ENCODE measurements at places on chromosomes 12 and 14. TPM values are rescaled to one million over a fixed set of nuclear protein-coding genes. Genes with fewer than 3 reads are reported as not detected.

RASAL1 gene
- 1.1 TPM for total RNA-seq

TAS2R43 gene
- 2.1 TPM for total RNA-seq

WNT5B gene
- not detected for total RNA-seq

PPP4R4 gene
- 1.7 TPM for total RNA-seq

ANKRD33 gene
- not detected for total RNA-seq

RAPGEF3 gene
- 1.9 TPM for total RNA-seq

RESF1 gene
- total RNA-seq = 149 TPM

PLA2G1B gene
- total RNA-seq = not detected

GDF3 gene
- total RNA-seq = not detected

- DNase-seq = no peak
These were observed 55.9 kb upstream of the RERGL start for GRCh38 chr12:18145924-18146323.

GRCh38 chr14:38016497-38016896 is 191.2 kb upstream of the SSTR1 start:
- DNase-seq = no peak

GRCh38 chr14:66628636-66629035 is 120.7 kb downstream of the GPHN start:
- DNase-seq = no peak

GRCh38 chr12:51511546-51512260 is 79.3 kb upstream of the SCN8A start:
- no peak for DNase-seq

GRCh38 chr14:54693761-54694160 is 126.8 kb downstream of the SAMD4A start:
- DNase-seq = no peak

- no peak for DNase-seq
These were observed 103.4 kb downstream of the PLCZ1 start for GRCh38 chr12:18634382-18634781.

- no peak for DNase-seq
These were observed 12.6 kb upstream of the EDDM3A start for GRCh38 chr14:20732979-20733635.

GRCh38 chr14:63887899-63888298 is 35.1 kb downstream of the SYNE2 start:
- no peak for DNase-seq

DNA sequence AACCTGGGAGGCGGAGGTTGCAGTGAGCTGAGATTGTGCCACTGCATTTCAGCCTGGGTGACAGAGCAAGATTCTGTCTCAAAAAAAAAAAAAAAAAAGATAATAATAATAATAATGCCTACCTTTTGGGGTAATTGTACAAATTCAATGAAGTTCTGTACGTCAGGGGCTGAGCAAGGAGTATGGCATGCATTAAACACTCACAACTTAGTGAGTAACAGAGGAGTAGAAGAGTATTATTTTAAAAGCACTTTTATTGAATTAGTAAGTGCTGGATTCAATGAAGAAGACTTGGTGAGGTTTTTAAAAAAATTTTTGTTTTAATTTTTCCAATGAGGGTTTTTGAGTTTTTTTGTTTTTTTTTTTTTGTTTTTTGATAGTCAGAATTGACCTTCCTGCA is 783.6 kb upstream of the TBX3 start:
- no peak for DNase-seq

GRCh38 chr12:107903341-107904061 is 129.0 kb downstream of the ASCL4 start:
- no peak for DNase-seq

DNA sequence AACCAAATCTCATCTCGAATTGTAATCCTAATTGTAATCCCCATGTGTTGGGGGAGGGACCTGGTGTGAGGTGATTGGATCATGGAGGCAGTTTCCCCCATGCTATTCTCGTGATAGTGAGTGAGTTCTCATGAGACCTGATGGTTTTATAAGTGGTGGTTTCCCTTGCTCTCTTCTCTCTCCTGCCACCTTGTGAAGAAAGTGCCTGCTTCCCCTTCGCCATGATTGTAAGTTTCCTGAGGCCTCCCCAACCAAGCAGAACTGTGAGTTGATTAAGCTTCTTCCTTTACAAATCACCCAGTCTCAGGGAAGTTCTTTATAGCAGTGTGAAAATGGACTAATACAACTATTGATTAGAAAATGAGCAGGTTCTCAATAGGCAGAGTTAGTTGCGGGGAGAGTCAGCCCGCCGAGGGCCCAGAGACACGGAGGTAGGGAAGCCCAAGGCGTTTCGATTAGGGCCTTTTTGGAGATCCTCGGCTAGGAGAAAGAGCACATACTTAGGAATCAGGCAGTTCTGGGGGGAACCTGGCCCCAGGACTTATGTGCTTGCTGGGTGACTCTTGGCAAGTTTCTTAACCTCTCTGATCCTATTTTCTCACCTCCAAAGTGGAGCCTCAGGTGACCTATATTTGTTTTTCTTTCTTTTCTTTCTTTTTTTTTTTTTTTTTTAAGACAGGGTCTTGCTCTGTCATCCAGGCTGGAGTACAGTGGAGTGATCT is 65.7 kb downstream of the MVK start:
- no peak for DNase-seq

GRCh38 chr12:73486256-73486655 is 1051.4 kb upstream of the ATXN7L3B start:
- no peak for DNase-seq

DNA sequence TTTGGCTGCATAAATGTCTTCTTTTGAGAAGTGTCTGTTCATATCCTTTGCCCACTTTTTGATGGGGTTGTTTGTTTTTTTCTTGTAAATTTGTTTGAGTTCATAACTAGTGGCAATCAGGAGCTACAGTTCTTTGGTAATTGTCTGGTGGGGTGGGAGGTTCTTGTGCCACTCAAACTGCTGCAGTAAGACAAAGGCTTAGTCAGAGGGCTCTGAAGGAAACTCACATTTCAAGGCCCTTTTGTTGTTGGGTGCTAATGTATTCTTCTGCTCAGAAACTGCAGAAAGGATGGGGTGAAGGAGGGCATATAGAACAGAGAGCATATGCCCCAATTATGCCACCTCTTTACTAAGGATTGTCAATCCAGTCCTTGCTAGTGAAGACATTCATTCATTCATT is 21.9 kb downstream of the MYRFL start:
- DNase-seq = no peak

- DNase-seq = peak; percentile 26
These were observed 4.7 kb downstream of the MGP start for GRCh38 chr12:14880890-14881453.

DNA sequence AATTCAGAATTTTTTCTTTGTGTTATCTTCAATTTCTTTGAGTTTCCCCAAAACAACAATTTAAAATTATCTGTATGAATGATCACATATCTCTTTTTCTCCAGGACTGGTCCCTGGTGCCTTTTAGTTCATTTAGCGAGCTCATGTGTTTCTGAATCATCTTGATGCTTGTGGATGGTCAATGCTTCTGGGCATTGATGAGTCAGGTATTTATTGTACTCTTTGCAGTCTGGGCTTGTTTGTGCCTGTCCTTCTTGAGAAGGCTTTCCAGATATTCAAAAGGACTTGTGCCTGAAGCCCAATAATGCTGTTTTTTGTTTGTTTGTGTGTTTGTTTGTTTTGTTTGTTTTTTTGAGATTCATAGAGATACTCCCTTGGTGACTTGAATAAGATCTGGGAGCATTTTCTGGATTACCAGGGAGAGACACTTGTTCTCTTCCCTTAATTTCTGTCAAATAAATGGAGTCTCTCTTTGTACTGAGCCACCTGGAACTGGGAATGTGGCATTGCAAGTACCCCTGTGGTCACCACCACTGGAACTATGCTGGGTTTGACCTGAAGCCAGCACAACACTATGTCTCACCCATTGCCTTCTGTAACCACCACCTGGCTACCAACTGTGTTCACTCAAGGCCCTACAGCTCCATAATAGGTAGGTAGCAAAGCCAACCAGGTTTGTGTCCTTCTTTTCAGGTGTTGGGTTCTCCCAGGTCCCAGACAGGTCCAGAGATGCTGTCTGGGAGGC is 56.3 kb downstream of the SLC6A15 start:
- no peak for DNase-seq

GRCh38 chr12:119178544-119179334 is at the start of gene HSPB8:
Gene HSPB8, plus strand, starts transcription at chr12:119178931. Its CDS starts 382 bp downstream, at chr12:119179313.
- DNase-seq = no peak

DNA sequence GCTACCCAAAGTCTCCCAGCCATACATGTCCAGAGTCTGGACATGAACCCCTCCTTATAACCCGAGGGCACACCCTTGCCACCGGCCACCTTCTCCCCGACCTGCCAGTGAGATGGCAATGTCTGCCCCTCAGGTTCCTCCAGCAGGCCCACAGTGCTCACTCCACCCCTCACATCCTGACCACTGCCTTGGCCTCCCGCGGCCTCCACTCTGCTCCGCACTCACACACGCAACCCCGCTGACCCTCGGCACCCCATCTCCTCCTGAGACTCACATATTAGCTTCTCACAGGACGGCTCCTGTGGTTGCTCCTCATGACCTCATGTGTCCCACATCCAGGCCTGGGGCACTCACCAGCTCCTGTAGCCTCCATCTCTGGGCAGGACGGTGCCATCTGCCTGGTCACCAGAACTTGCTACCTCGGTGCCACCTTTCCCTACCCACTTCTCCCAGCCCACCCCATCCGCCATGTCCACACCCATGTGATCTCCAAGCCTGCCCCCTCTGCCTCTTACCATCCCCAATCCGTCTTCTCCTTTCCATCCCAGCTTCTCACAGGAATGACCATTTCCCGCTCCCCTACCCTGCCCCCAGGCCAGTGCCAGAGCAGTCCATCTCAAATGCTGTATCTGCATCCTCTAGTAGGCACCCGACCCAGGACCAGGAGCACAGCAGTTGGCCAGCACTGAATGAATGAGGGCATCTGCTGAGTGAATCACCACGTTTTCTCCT is 198.6 kb upstream of the DIO3 start:
- no peak for DNase-seq

DNA sequence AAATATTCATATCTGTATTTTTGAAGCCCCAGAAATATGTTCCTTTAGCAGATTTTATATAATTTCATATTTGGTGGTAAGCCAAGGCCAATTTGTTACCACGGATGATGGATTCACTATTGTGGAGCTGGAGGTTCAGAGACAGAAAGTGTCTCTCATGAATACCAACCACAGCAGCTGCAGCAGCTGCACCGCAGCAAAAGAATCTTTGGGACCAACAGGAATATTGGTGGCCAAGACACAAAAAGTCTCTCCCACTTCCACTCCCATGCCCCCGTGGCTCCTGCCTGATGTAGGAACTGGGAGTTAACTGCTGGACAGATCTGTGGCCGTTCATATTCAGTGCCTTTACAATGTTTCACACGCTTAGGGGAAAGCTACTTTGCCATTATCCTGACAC is 155.3 kb downstream of the ADAMTS20 start:
- DNase-seq = no peak

DNA sequence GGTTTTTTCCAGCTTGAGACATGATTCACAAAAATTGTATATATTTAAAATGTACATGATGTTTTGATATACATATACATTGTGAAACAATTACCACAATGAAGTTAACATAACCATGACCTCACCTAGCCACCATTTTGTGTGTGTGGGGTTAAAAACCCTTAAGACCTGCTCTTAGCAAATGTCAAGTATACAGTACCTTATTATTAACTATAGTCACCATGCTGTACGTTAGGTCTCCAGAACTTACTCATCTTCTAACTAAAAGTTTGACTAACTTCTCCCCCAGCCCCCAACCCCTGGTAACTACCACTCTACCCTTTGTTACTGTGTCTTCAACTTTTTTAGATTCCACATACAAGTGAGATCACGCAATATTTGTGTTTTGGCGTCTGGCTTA is 52.6 kb downstream of the EIF2S3B start:
- DNase-seq = no peak

GRCh38 chr14:72810201-72810600 is 83.7 kb downstream of the DPF3 start:
- peak; percentile 38 for DNase-seq

DNA sequence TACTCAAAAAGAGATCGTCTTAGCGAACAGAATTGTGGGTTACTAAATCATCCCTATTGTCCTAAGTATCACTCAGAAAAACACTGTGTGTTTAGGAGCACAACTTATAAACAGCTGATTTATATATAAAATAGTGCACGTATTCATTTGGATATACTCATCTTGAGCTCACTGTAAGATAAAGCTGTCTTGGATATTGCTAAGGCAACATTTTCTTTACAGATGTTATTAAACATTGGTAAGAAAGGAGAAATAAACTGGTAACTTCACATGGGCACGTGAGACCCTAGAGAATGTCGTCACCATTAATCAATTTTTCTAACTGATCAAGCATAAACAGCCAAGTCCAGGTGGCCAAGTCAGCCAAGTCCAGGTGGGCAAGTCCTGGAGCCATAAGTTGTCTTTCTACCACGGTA is 1.7 kb downstream of the PAWR start:
- no peak for DNase-seq

DNA sequence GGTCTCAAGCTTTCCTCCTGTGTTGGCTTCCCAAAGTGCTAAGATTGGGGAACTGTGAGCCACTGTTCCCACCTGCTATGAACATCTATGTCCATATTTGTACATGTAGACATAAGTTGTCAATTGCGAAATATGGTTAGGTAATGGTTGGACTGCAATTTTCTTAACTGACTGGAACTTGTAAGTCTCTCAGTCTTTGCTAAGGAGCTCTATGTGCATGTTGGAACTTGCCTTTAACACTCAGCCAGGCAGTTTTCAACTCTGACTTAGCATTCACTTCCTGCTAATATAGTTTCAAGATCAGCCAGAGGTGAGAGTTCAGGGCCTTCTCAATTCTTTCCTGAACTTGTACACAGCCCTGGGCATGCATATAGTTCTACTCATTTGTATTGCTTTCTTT is 44.5 kb upstream of the EEA1 start:
- DNase-seq = no peak
